BJ (cell line): ENCODE measurements at places on chromosomes 6 and 20.

DNA sequence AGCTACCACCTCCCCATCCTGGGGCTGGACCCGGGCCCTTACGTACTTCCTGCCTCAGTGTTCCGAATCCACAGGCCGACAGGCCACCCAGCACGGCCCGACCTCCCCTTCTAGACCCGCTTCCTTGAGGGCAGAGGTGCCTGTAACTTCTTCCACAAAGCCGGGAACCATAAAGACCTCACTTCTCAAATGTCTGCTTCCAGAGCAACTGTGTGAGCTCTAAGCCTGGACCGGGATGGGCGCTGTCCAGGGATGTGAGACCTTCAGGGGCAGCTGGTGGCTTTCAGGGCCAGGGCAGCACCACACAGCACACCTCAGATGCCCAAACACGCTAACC lies 9.3 kb downstream of the SLC2A4RG start:
- no peak for DNase-seq

- DNase-seq: peak; percentile 26
Observed at GRCh38 chr6:81937296-81937937, 184.9 kb upstream of the TENT5A start.

- no peak for DNase-seq
Observed at GRCh38 chr6:143501851-143502250, 9.7 kb downstream of the FUCA2 start.

GRCh38 chr20:12969071-12969669 lies 39.6 kb upstream of the SPTLC3 start:
- no peak for DNase-seq

DNA sequence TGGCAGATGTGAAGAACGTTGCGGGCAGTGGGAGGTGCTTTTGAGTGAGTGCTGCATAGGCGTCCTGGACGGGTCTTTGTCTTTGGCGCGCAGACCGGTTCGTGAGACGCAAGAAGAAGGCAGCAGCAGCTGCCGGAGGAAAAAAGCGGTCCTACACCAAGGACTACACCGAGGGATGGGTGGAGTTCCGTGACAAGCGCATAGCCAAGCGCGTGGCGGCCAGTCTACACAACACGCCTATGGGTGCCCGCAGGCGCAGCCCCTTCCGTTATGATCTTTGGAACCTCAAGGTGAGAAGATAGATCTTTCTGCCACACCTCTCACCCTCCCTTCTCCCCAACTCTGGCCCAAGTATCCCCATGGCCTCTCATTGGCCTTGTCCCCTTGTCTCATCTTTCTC lies 1.1 kb downstream of the ABT1 start:
- no peak for DNase-seq

GRCh38 chr6:14166839-14167238 lies 49.3 kb downstream of the CD83 start:
- DNase-seq: no peak

DNA sequence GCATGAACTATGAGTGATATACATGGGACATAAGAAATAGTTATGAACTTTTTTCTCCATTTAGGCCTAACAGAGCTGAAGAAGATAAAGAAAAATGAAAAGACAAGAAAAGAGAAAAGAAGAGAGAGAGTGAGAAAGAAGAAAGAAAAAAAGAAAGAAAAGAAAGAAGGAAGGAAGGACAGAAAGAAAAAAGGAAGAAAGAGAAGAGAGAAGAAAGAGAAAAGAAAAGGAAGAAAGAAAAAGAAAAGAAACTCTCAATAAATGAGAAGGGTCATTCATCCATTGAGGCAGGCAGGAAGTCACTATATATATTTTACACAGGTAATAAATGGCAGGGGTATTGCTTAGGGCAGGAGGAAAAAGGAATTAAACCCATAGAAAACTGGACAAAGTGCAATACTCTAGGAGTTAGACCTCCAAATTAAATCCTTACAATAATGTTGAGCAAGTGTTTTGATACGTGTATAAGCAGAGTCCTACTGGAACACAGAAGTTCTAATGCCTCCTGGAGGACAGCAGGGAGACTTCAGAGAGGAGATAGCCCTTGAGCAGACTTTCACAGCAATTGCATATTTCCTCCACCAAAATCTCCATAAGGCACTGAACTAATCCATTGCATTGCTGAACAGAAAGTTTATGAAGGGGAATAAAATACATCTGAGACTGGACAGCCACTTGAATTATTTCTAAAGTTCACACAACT lies 86.4 kb upstream of the TENT5A start:
- no peak for DNase-seq

DNA sequence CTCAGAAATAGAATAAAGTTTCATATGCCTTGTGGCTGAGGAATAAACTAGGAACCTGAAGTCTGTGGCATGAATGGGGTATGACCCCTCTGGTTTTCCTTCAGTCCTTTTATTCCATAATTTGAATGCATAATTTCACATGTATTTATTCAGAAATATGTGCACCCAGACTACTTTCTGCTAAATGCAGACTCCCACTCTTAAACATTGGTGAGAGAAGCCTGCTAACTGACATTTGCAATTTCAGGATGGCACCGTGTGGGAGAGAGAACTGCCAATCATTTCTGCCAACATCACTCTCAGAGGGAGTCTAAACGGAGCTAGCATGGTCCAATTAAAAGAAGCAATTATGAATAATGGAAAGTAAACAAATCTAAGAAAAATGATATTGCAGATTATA lies 141.3 kb downstream of the ADGRB3 start:
- DNase-seq: no peak

DNA sequence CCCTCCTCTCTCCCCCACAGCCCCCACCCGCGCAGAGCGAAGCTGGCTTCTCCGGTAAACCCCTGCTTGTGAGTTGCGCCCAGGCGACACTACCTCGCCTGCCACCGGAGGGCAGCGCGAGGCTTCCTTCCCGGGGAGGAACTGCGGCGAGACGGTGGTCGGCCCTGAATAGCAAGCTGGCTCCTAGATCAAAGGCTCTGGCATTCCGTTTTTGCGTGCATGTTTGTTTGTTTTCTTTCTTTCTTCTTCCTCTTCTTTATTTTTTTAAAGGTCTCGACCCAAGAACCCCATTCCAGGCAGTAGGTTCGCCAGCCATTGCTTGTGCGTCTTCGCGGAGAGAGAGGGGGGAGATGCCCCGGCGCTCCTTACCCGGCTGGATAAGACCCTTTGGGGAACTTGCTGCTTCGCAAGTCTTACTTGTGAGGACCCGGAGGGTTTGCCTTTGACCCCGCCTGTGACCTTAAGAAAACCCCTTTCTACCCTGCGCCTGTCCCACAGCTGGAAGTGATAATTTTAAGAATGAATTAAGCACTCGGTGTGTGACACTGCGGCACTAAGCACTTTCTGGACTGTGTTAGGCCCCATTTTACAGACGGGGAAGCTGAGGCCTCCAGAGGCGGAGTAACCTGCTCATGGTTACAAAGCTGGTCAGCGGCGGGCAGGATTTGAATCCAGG lies 92.7 kb upstream of the SIRPA start:
- no peak for DNase-seq

GRCh38 chr20:48211238-48211637 lies 426.0 kb upstream of the SULF2 start:
- DNase-seq: no peak

GRCh38 chr6:169087443-169088041 lies 166.1 kb downstream of the THBS2 start:
- DNase-seq: no peak

GRCh38 chr20:8912096-8912495 lies 156.8 kb upstream of the PLCB4 start:
- no peak for DNase-seq

- no peak for DNase-seq
Observed at GRCh38 chr20:49166534-49167449, 21.3 kb downstream of the STAU1 start.

DNA sequence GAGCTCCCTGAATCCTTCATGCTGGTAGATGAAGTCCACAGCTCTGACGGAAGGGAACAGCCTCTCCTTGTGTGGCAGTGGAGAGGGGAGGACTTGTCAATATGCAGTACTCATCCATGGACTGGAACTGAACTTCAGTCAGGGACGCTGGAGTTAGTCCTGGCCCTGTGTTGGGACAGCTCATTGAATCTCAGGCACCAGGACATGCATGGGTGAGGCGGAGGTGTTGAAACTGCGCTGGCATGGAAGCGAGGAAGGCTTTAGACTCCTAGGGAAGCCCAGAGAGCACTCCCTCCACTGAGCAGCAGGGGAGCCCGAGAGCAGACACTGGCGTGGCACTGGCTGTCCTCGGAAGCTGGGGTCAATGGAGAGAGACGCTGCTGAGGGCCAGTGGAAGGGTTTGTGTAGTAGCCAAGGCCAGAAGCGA lies 161.3 kb upstream of the GGTLC1 start:
- no peak for DNase-seq

DNA sequence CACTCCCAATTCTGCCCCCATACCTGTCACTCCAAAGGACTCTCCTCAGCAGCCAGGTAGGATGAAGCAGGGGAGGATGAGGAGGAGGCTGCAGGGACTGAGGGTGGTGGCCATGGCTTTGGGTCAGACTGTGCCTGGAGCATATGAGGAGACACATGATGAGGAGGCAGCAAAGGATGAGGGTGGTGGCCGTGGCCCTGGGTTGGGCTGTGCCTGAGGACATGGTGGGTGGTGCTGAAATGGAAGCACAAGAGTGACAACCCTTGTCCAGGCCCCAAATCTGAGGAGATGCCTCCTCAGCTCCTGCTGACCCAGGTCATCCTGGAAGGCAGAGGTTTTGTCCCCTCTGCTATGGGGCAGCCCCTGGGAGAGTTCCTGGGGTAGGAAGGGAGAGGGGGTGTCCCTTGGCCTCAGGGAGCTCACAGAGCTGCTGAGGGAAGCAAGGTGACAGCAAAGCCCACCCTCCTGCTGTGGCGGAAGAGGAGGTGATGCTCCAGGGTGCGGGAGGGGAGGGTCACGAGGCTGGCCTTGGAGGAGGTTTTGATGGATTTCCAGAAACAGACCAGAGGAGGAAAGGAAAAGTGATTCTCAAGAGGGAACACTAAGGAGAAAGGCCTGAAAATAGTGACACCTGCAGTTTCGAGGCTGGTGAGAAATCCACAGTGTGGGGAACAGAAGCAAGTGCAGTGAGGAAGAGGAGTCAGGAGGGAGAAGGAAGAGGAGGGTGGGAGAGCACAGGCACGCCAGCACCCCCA lies 4.6 kb downstream of the RAET1G start:
- DNase-seq: no peak

- no peak for DNase-seq
Observed at GRCh38 chr20:47586649-47587294, 85.1 kb downstream of the NCOA3 start.

- DNase-seq: no peak
Observed at GRCh38 chr6:136160250-136160649, 89.9 kb downstream of the MTFR2 start.

DNA sequence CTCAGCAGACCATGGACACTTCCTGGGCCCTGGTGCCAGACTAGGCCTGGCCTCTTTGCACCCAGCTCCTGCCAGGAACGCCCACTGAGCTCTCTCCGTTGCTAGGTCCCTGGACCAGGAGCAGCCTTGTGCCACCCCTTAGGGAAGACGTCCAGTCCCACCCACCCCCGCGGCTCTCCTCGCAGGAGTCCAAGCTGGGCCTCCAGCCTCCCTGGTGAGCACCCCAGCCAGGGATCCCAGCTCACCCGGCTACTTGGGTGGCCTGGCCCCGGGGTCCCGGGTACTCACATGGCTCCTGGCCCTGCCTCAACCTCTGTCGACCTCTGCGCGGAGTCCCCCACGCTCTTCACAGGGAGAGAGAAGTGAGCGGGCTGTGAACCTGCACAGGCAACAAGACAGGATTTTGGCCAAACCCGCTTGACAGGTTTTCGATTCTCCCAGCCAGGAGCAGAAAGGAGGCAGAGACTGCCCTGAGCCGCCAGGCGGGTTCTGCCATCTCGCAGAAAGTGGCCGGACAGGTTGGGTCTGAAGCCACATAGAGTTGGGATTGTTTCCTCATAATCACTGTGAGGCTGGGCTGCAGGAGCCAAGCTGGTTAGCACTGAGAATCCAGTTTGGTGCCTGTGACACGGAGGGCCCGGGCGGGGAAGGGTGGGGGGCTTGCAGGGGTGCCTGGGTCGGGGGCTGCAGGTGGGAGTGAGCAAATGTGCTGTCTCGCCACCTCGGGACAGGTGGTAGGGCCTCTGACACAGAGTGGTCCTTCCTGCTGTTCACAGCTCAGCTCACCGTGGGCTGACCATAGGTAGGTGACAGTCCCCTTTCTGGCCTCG lies at the start of gene RBBP8NL:
TSS of gene RBBP8NL (minus strand) at position 368 of the 830 bp plus-strand sequence. CDS start 7,892 bp downstream, outside the sequence.
- no peak for DNase-seq

- DNase-seq: no peak
Observed at GRCh38 chr6:122821095-122821494, 32.0 kb downstream of the SMPDL3A start.

DNA sequence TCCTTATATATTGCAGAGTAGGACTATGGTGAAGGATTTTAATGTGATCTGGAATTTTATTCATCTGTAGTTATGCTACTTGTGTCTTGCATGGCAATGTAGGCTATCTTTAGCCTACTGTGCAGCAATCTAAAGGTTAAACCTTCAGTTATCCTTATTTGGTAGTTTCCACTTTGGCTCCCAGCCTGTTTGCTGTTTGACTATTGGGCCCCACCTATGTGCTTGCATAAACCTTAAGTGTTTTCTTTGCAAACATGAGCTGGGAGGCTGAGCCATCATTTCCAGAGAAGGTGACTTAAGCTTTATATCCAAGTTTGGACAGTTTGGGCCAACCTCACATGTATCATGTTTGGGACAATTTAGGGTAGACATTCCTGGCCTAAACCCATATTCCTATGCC lies 537.5 kb downstream of the BTBD3 start:
- no peak for DNase-seq

GRCh38 chr6:21277601-21278374 lies 315.8 kb upstream of the SOX4 start:
- no peak for DNase-seq

DNA sequence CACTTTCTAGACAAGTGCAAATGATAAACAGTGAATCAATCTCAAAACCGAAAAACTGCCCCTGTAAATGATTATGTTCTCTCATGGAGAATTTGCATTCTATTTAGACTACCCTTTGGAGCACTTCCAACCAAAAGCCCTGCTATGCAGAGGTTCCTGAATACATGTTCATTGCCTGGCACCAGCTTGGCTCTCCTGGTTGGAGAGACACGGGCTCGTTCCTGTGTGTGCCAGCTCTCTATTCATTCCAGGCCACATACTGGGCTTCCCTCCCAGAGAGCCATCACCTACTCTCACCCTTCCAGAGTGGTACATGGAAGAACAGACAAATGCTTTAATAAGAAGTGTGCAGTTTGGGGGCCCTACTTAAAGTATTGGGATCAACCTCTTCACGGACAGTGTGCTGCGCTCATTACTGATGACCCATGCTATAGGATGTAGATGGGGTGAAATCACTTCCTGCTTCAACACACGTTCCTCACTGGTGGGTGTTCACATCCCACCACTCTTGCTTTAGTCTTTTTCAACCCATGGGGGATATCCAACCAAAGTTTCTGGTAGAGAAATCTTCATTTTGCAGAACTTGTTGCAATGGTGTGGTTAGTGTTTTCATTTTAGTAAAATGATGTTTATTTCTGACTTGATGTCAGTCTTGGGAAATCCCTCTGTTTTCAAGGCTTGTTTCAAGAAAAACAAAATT lies 38.5 kb upstream of the NAA20 start:
- DNase-seq: no peak

- no peak for DNase-seq
Observed at GRCh38 chr6:68031054-68031453, 604.0 kb upstream of the ADGRB3 start.

- peak; percentile 21 for DNase-seq
Observed at GRCh38 chr20:8901237-8902025, 167.5 kb upstream of the PLCB4 start.
